ENCODE measurements at places on chromosomes 1 and 21.

- DNase-seq = peak; percentile 46
These were observed 58.0 kb downstream of the LEPR start for GRCh38 chr1:65478379-65479026.

DNA sequence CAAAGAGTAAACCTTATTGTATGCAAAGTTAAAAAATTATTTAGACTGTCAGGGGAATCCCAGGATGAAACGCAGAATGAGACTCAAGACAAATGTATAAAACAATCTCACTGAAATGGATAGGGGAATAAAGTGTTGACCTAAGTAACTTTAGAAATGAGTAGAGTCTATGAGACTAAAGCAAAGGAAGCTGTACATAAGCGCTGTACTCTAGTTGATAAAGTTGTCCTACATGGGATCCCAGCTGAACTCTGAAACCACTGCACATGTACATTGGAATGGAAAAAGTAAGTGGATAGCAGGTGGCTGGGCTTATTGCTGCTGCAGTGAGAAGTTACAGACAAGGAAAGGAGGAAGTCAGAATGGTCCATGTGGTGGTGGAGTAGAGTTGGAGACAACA, 18.7 kb downstream of the MMEL1 start:
- DNase-seq = no peak

GRCh38 chr1:230867101-230867902, 1.0 kb downstream of the C1orf198 start:
- DNase-seq = no peak

- DNase-seq = no peak
These were observed 126.9 kb downstream of the SETD4 start for GRCh38 chr21:35933466-35933865.

DNA sequence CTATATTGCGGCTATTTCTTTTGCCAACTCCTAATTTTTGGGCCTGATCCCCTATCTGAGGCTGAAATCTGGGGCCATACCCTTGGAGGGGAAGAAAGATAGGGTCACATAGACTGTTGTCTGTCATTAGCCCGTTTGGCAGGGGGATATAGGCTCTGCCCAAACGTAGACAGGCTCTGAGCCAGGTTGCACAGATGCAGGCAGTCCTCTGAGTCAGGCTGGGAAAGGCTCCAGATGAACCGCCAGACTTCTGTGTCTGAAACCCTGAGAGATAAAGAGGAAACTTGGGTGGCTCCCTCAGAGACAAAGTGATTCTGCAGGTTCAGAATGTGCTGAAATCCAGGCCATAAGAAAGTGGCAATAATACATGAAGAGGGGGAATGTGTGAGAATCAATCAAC, 4.0 kb upstream of the CAP1 start:
- no peak for DNase-seq

GRCh38 chr1:153358691-153358975, 979 bp downstream of the S100A9 start:
- no peak for DNase-seq

GRCh38 chr1:112435448-112435847, 39.4 kb downstream of the CTTNBP2NL start:
- no peak for DNase-seq

DNA sequence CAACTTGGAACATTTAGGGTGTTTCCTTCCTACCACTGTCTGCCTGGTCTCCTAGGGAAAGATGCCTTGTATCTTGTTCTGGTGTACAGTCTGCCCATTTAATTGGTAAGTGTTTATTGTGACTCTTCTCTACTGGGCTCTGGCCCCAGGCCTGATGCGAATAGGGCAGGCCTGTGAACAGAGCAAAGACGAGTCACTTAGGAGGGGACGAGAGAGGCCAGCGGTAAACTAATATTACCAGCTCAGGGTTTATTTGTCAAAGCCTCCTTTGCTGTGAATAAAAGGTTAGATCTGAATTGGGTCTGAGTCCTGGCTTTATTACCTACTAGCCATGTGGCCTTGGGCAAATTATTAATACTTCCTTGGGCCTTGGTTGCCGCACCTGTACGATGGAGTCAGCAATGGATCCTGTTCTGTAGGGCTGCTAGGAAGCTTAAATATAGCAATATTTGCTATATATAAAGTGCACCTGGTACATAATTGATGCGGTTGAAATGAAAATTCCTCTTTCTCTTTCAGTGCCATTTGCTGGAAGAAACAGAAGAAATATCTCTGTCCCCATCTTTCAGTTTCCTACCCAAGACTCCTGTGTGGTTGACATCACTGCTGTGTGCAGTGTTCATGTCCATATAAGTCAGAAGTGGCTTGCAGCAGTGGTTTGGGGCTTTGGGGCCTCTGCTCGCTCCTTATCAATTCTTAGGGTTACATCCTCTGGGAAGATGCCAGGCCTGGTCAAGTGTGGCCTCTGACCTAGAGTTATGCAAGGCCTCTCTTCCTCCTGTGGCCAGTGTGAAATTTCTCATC, 32.4 kb downstream of the MAPKAPK2 start:
- DNase-seq = no peak

- DNase-seq = no peak
These were observed 207.8 kb downstream of the SIPA1L2 start for GRCh38 chr1:232422098-232422497.

GRCh38 chr1:193070942-193071341, 11.5 kb downstream of the RO60 start:
- DNase-seq = no peak

DNA sequence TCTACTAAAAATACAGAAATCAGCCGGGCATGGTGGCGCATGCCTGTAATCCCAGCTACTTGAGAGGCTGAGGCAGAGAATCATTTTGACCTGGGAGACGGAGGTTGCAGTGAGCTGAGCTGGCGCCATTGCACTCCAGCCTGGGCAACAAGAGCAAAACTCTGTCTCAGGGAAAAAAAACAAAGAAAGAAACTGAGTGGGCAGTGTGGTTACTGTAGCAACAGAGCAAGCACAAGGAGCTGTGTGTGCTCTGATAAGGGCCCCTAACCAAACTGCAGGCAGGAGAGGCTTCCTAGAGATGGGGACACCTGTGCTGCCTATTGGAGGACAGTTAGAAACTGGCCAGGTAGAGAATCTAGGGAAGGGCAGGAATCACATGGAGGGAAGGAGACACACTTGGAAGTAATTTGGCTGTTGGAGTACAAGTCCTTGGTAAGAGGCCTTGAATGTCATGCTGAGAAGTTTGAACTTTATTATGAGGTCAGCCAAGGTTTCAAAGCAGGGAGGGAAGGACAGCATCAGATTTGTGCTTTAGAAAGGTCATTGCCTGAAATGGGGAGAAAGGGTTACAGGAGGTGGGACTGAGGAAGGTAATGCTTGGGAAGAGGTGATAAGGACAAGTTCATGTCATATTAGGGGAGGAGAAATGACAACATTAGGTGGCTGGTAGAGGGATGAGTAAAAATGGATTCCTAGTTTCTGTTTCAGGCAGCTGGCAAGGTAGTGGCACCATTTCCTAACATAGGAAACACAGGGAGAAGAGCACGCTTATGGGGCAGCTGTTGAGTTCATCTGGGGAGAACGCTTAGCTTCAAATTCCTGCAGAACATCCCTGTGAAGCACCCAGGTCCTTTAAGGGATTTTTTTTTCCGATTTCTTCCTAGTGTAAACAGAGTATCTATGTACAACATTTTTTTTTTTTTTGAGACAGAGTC, 69.2 kb upstream of the ARTN start:
- DNase-seq = no peak

DNA sequence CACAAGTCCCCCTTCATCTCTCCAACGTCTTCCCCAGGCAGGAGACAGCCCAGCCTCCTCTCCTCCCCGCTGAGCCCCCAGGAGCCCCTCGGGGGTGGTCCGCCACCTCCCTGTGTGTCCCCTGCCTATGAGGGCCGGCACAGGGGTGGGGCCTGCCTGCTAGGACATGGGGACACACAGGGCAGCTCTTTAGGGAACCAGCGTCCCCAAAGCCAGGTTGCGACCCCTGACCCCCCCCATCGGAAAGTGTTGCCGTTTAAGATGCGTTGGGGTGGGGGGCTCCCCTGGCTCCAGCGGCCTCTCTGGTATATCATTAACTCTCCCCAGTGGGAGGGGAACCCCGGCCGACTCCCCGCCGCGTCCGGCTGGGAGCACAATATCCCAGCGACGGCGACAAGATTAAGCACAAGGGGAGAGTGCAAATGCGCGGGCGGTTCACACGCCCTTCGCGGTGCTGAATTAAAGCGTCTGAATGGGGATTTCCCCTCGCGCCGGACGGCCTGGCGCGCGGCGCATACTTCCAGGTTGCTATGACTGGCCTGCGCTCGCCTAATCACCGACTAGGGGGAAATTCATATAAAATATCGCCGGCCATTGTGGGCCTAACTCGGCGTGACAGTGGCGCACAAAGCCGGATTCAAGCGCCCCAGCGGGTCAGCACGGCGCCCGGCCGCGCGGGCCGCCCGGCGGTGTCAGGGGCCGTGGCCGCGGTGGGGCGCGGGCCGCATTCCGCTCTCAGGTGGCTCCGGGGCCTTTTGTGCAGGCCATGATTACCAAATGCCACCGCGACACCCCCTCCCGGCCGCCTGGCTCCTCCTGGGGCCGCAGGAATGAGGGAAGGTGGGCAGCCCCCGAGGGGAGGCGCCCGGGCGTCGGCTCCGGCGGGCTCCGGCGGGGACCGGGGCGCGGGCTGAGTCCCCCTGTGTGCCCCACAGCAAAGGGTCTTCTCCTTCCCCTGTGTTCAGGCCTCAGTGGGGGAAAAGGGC, 30.9 kb downstream of the WNT3A start:
- peak; percentile 2 for DNase-seq

- DNase-seq = no peak
These were observed 130.4 kb downstream of the KCNN3 start for GRCh38 chr1:154739654-154740053.

GRCh38 chr1:209886219-209886536, 51.8 kb upstream of the SYT14 start:
- DNase-seq = no peak

DNA sequence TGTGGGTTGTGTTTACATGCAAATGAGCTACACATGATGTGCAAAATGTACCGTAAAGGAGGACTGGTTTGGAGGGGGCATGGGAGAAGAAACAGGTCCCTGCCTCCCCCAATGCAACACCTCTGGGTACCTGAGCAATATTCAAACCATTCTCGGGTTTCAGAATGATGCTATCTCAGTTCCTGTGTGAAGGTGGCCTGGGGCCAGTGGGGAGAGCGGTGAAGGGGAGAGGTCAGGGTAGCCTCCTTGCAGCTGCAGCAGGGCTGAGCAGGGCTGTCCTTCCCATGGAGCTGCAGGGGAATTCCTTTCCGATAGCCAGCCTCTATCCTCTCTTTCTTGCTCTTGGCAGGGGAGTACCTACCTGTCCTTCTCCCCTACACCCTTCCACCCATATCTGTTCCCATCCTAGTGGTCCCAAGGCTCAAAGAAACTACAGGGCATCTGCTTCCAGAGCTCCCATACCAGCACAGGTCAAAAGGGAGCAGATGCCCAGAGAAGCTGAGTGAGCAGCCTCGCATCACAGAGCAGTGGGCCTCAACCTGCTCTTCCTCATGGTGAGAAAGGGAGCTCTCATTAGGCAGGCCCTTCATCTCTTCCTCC, 11.9 kb downstream of the MEF2D start:
- no peak for DNase-seq

- DNase-seq = no peak
These were observed 34.1 kb downstream of the IGSF21 start for GRCh38 chr1:18141661-18142060.

- DNase-seq = no peak
These were observed 65.5 kb upstream of the LRP8 start for GRCh38 chr1:53393325-53393792.

DNA sequence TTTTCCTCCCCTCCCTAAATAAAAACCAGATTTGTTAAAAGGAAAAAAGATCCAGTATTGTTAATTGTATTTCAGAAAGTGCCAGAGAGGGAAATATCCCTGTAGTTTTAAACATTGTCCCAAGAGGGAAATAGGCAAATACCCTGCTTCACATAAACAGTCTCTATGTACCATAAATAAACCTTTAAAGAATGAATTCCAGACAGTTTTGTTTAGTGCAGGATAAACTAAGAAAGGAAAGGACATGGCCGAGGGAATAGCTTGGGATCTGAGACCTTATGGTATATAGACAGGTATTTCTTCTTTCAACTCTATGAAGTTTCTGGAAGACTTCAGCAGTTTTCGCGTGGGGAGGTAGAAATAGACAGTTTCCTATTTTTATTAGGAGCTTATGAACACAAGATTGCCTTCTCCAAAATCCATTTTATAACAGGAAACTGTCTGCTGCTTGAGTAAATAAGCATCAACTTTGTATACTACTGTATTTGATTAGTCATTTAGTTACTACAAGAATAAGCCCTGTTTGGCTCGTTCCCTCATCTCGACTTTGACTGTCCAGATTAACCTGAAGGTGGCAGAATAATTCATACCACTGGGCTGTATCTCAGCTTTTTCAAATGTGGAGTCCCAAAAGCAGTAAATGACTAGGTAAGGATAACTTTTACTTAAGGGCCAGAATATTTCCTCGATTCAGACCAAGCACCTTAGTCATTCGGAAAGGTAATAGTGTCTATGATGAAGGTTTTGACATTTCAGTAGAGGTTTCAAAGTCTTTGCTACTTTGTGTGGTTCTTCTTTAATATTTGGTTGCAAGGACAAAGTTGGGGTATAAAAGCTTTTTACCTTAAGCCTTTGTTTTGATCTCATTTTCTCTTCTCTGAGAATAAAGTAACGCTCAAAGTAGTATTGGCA, 177.5 kb downstream of the VPS13D start:
- DNase-seq = peak; percentile 60

GRCh38 chr1:231058416-231059109, 18.5 kb upstream of the FAM89A start:
- no peak for DNase-seq

DNA sequence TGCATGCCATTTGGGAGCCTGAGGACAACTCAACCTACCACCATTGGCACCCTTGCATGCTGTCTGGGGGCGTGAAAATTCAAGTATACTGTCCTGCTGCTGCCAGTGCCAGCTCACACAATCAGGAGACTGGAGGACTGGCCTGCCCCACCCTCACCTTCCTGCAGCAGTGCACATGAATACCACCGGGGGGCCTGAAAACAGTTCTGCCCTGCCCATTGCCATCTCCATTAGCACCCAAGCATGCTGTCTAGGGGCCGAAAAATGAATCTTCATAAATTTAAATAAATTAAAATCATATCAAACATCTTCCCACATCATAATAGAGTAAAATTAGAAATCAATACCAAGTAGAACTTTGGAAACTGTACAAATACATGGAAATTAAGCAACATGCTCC, 322.1 kb upstream of the TMPRSS15 start:
- no peak for DNase-seq

DNA sequence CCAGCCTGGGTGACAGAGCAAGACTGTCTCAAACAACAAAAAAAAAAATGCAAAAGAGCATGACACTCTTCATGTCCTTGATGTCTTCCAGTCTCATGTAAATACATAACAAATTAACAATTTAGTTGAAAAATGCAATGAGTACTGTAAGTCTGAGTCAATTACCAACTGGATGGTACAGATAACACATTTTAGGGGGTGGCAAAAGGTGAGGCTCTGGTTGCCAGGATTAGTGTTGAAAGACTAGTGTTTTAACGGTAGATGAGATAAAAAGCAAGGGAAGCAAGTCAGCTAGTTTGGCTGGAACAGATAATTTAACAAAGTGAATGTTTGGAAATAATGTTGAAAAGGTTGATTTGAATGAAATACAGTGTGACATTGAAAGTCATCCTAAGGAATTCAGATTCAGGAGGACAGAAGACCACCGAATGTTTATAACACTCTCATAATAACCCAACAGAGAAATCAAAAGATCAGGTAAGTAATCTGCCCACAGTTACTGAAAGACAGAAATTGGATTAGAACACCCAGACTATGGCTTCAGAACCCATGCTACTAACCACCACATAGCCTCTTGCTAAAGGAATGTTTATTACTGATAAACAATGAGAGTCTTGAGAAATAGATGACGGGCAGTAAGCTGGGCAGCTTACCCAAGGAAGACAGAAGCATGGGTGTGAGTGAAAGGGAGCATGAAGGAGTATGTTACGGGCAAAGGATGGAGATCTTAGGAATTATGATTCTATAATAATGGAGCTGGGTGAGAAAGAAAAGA, 312.4 kb downstream of the HMCN1 start:
- DNase-seq = no peak
